Activated naive CD4-positive, alpha-beta T cell treated with Interleukin-2 at 50 U/mL for 16 hours (primary cell): ENCODE measurements at places on chromosomes 7 and 10.

DNA sequence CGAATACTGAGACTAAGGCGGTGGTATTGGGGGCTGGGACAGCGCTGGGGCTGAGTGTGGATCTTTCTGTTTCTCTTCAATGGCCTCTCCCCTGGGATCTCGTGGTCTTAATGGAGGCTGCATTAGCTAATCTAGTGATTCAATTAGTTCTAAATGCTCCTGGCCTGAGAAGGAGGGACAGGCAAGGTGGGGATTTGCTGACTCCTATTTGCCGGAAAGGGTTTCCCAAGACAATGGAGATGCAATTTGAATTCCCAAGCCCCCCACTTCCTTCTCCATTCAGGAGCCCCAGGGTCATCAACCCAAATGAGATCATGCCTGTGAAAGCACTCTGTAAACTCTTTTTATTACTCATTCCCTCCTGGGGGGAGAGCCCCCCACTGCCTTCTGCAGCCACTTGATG lies 111.7 kb upstream of the PLXNA4 start:
- DNase-seq, result no peak

DNA sequence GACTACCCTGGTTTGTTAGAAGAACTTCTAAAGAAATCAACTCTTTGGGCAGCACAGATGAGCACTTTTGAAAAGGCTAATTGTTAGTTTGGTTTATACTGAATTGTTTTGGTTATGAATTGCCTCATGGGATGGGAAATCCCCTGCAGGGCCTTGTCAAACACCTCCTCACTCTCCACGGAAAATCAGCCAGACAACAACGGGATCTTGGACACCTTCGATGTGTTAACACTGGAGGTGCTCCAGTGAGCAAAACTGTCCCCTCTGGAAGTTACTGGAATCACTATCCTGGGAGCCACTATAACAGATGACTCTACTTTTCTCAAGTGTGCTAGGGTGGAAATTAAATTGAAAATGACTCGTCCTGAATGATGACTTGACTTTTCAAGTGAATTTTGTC lies 38.7 kb downstream of the CDK6 start:
- DNase-seq, result peak; percentile 39

DNA sequence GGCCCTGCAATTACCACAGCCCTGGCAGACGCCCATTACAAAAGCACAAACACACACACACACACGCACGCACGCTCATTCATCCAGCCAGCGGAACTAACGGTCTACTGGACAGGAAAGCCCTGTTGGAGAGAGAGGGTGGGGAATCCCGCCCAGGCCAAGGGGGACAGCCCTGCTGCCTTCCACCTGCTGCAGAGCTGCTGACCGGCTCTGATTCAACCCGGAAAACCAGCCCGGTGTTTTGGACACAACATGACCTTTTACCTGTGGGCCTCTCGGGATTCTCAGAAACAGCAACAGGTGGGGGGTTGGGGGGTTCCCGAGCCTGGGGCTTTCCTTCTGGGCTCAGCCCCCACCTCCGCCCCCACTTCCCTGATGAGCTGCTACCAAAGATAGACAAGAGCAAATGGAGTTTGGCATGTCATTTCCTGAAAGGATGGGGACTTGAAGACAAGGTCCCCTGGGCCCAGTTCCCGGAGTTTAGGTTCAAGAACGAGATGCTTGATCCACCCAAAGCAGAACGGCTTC lies 18.5 kb upstream of the SERPINE1 start:
- no peak for DNase-seq

DNA sequence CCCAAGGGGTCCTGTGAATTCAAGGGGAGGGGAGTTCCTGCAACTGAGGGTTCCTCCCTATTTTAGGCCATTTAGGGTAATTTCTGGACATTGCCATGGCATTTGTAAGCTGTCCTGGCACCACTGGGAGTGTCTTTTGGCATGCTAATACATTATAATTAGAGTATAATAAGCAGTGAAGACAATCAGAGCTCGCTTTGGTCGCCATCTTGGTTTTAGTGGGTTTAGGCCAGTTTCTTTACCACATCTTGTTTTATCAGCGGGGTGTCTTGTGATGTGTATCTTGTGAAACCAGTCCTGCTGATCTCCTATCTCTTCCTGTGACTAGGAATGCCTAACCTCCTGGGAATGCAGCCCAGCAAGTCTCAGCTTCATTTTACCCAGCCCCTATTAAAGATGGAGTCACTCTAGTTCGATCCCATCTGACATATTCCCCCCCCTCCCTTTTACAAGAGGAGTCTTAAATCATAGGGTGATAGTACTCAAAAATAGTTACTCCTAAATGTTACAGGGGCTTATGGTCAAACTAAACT lies 43.2 kb downstream of the SVOPL start:
- DNase-seq, result no peak

- DNase-seq, result no peak
Measured at GRCh38 chr7:149884016-149884415, 10.2 kb downstream of the ATP6V0E2 start.

- no peak for DNase-seq
Measured at GRCh38 chr10:104043854-104044253, 41.8 kb downstream of the COL17A1 start.

GRCh38 chr7:74202841-74203556 lies 6.8 kb upstream of the LAT2 start:
- no peak for DNase-seq
